GF-D8 (cell line): ENCODE measurements at places on chromosomes 13 and 19.

DNA sequence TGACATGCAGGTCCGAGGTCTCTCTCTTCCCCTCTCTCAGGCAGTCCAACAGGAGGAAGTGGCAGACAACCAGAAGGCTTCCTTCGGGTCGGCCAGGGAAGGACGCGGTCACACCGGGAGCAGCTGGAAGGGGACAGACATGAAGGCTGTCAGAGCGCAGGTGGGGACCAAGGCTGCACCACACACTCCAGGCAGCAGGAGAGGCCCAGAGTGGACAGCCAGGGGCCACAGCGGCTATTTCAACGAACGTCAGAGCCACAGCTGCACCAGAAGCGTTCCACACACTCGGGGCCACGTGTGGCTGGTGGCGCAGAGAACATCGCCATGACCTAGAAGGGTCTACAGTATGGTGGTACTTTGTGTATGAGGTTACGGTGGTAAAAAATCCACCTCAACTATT lies 16.0 kb upstream of the SLC39A3 start:
- no peak for DNase-seq

- DNase-seq: no peak
Observed at GRCh38 chr13:43279696-43280095, 256.3 kb downstream of the DNAJC15 start.

DNA sequence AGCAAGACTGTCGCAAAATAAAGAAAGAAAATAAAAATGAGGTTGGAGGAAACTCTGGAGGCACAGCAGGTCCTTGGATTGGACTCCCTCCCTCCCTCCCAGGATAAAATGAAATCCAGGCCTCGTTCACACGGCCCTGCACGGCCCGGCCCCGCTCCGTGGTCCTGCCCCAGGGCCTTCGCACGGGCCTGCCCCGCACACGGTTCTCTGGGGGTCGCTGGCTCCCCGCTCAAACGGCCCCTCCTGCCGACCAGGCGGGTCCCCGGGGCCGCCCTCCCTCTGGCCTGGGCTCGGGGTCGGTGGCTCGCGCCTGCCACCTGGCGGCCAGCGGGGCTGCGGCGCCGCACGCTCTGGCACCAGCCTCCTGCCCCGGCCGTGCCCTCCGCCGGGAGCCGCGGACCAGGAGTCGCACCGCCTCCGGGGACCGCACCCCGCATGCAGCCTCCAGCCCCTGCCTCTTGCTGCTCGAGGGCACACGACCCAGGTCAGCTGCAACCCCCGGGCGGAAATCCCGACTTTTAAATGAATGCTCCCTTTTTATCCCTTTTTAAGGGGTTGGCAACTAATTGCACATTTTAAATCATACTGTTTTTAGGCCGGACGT lies 1.5 kb upstream of the WDR18 start:
- peak; percentile 20 for DNase-seq

- DNase-seq: no peak
Observed at GRCh38 chr13:20230913-20231838, 943 bp downstream of the GJB6 start.

- no peak for DNase-seq
Observed at GRCh38 chr19:18350490-18350889, 10.1 kb downstream of the PGPEP1 start.

- no peak for DNase-seq
Observed at GRCh38 chr13:101036546-101036945, 362.0 kb upstream of the TMTC4 start.

GRCh38 chr13:30985637-30986205 lies 53.3 kb downstream of the TEX26 start:
- no peak for DNase-seq

- DNase-seq: no peak
Observed at GRCh38 chr19:13875824-13876223, 1.1 kb upstream of the NANOS3 start.

DNA sequence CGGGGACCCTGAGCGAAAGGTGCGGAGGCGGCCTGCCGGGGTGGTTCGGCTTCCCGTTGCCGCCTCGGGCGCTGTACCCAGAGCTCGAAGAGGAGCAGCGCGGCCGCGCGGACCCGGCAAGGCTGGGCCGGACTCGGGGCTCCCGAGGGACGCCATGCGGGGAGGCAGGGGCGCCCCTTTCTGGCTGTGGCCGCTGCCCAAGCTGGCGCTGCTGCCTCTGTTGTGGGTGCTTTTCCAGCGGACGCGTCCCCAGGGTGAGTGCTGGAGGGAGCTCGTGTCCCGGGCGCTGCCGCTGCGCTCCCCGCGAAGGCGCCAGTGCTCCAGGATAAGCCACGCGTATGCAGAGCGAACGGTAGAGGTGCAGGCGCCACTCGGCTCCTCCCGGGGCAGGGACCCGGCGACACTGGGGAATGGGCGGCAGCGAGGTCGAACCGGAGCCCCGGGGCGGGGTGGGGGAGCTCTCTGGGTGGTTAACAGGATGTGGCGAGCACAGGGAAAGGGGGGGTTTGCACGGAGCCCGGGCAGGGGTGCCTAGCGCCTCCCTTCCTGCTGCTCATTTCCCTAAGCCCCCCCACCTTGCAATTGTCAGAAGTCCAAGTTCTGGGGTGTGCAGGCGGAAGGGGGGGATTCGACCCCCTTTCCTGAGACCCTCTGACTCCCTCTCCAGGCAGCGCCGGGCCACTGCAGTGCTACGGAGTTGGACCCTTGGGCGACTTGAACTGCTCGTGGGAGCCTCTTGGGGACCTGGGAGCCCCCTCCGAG lies at the start of gene IL27RA:
Gene IL27RA, plus strand, starts transcription at position 44 of the 762 bp plus-strand sequence. Its CDS starts 111 bp downstream, at position 155.
- DNase-seq: peak; percentile 49
